Placental epithelial cell (primary cell): ENCODE measurements at places on chromosomes 11 and 22. TPM values are rescaled to one million over a fixed set of nuclear protein-coding genes. Genes with fewer than 3 reads are reported as not detected.

The ZNF70 gene
- 5.1 and 6.5 TPM in 2 replicates for total RNA-seq

The NLRX1 gene
- 20.0 and 32.3 TPM in 2 replicates for total RNA-seq

The TRIM66 gene
- total RNA-seq: 6.2 and 11.8 TPM in 2 replicates

The NAV2 gene
- total RNA-seq: 59.7 and 105 TPM in 2 replicates

The CHRDL2 gene
- not detected in 2 replicates for total RNA-seq

The FJX1 gene
- total RNA-seq: 0.79 and 6.5 TPM in 2 replicates

The SAC3D1 gene
- 27.3 and 27.5 TPM in 2 replicates for total RNA-seq

The SH3BP1 gene
- 14.6 and 17.7 TPM in 2 replicates for total RNA-seq

The CST6 gene
- total RNA-seq: 39.3 and 66.6 TPM in 2 replicates

The HEPN1 gene
- total RNA-seq: 0.22 TPM in 1 of 2 replicates, not detected in the other

The OR8A1 gene
- total RNA-seq: not detected in 2 replicates

The TCN2 gene
- 11.9 and 49.5 TPM in 2 replicates for total RNA-seq

The CSF2RB gene
- 5.5 and 6.9 TPM in 2 replicates for total RNA-seq

The KCNK7 gene
- 0.54 TPM in 1 of 2 replicates, not detected in the other for total RNA-seq

The SCN2B gene
- total RNA-seq: not detected in 2 replicates

The SAA4 gene
- total RNA-seq: not detected in 2 replicates

The OR52B2 gene
- total RNA-seq: under 0.01 TPM in 1 of 2 replicates, not detected in the other

The ZP1 gene
- not detected in 2 replicates for total RNA-seq

The DERL3 gene
- 1.3 and 1.6 TPM in 2 replicates for total RNA-seq

The SLC35F2 gene
- 51.8 and 69.4 TPM in 2 replicates for total RNA-seq

The ANKK1 gene
- 1.6 and 2.0 TPM in 2 replicates for total RNA-seq

The TMEM86A gene
- total RNA-seq: 1.3 and 2.7 TPM in 2 replicates

The MS4A4A gene
- not detected in 2 replicates for total RNA-seq

The P2RX3 gene
- not detected in 2 replicates for total RNA-seq

The FAM180B gene
- total RNA-seq: under 0.01 TPM in 1 of 2 replicates, not detected in the other

The PNPLA5 gene
- not detected in 2 replicates for total RNA-seq

The YAP1 gene
- total RNA-seq: 256 and 356 TPM in 2 replicates

The POU2F3 gene
- total RNA-seq: 0.22 and 0.39 TPM in 2 replicates

The B4GALNT4 gene
- total RNA-seq: 0.22 and 4.3 TPM in 2 replicates

The HMOX1 gene
- 7.9 and 8.4 TPM in 2 replicates for total RNA-seq

The MPZL2 gene
- 69.5 and 85.8 TPM in 2 replicates for total RNA-seq

The PTPRCAP gene
- total RNA-seq: 1.5 and 1.6 TPM in 2 replicates

The OR52B6 gene
- total RNA-seq: not detected in 2 replicates

The SLC22A6 gene
- not detected in 2 replicates for total RNA-seq

The SNX32 gene
- 1.1 and 5.5 TPM in 2 replicates for total RNA-seq

The TTLL1 gene
- total RNA-seq: 7.6 and 16.1 TPM in 2 replicates

The BTG4 gene
- 0.22 and 0.39 TPM in 2 replicates for total RNA-seq

The DUSP18 gene
- total RNA-seq: 13.0 and 16.9 TPM in 2 replicates

The CALCA gene
- total RNA-seq: not detected in 2 replicates
